ENCODE measurements at places on chromosomes 5 and 9.

GRCh38 chr9:108039493-108039892 lies 549.9 kb upstream of the KLF4 start:
- DNase-seq, result no peak

- no peak for DNase-seq
Observed at GRCh38 chr9:131672451-131672850, 67.4 kb downstream of the RAPGEF1 start.

DNA sequence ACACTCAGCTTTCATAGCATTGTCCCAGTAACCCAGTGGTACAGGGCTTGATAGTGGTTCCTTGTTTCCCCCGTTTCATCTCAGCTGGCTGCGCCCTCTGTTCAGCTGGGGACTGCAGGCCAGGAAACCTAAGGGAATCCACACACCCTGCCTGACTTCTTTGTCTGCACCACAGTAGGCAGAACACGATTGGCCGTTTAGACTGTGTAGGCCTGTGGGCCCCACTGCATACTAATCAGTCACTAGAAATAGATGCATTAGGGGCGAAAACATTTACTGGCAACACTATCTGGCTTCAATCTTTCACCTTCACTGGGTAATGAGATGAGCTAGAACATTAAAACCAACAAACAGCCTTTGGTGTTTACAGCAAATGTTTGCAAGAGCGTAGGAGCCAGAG lies 512.7 kb upstream of the BRINP1 start:
- DNase-seq, result no peak

DNA sequence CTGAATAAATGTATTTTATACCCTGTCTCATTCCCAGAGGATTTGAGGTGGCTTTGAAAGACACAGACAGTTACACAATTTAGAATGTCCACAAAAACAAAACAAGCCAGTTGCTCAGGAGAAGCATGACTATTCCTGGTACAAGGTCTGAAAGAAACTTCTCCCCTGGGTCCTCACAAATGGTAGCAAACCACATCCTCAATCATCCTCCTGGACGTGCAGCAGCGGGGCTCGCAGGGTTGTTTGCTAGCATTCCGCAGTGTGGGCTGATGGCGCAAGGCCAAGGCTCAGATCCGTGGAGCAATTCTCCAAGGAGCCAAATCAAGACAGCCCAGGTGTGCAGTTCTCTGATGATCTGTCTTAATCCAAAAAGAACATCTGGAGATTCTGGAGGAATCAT lies 210.3 kb downstream of the ACTL7B start:
- peak; percentile 23 for DNase-seq

GRCh38 chr5:124748687-124749594 lies 2.5 kb upstream of the ZNF608 start:
- peak; percentile 52 for DNase-seq

- DNase-seq, result no peak
Observed at GRCh38 chr9:27618066-27618465, 44.8 kb upstream of the C9orf72 start.

Data from suppressor macrophage (primary cell).